Osteoblast (primary cell): ENCODE measurements at places on chromosomes 7 and 10. TPM values are rescaled to one million over a fixed set of nuclear protein-coding genes. Genes with fewer than 3 reads are reported as not detected.

DYDC1 gene
- not detected in 2 replicates for total RNA-seq

ADCYAP1R1 gene
- total RNA-seq, result not detected in 2 replicates

MMP21 gene
- total RNA-seq, result not detected in 2 replicates

DCLRE1C gene
- total RNA-seq, result 16.3 and 17.7 TPM in 2 replicates

MYH16 gene
- under 0.01 TPM in 1 of 2 replicates, not detected in the other for total RNA-seq

KLLN gene
- 0.59 and 0.72 TPM in 2 replicates for total RNA-seq

PRPS1L1 gene
- not detected in 2 replicates for total RNA-seq

HMX2 gene
- total RNA-seq, result not detected in 2 replicates

TFPI2 gene
- 8.7 and 10.6 TPM in 2 replicates for total RNA-seq

FEZF1 gene
- total RNA-seq, result not detected in 2 replicates

NRAP gene
- not detected in 2 replicates for total RNA-seq

CTTNBP2 gene
- 1.1 and 2.9 TPM in 2 replicates for total RNA-seq

MARCHF5 gene
- total RNA-seq, result 14.1 and 19.2 TPM in 2 replicates

ETV1 gene
- total RNA-seq, result 15.9 and 22.4 TPM in 2 replicates

TAS2R41 gene
- not detected in 2 replicates for total RNA-seq

HEPACAM2 gene
- total RNA-seq, result under 0.01 TPM in 1 of 2 replicates, not detected in the other

CTBP2 gene
- total RNA-seq, result 65.1 and 65.9 TPM in 2 replicates

GAD2 gene
- total RNA-seq, result not detected in 2 replicates

SPDYE9 gene
- total RNA-seq, result not detected in 2 replicates

NUTM2D gene
- total RNA-seq, result 1.5 and 1.8 TPM in 2 replicates

GHRHR gene
- total RNA-seq, result not detected in 2 replicates

MBL2 gene
- total RNA-seq, result under 0.01 TPM in 2 replicates

NXPH1 gene
- not detected in 2 replicates for total RNA-seq

A1CF gene
- total RNA-seq, result not detected in 2 replicates
